ENCODE measurements at places on chromosomes 6 and 20.
A peak's percentile ranks its signal among the peaks of the same experiment; 100 is the strongest.

GRCh38 chr20:50911030-50911429 lies 20.2 kb downstream of the ADNP start:
- peak; percentile 65 for DNase-seq

DNA sequence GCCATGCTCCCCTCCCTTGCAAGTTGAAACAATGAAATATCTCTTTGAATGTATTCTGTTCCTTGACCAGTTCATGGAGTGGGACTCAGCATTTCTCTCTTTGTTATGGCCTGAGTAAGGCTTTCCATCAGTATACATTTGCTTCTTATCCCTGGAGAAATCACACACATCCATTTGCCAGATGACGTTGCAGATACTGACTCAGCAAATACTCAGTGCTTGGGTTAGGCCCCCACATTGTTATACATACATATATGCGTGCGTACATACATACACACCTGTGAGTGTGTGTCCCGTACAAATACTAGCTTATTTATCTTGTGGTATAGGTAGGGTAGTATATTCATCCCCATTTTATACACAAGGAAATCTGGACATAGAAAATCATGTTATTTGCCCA lies 72.4 kb downstream of the PLG start:
- no peak for DNase-seq

GRCh38 chr6:35295521-35296315 lies 1.9 kb upstream of the DEF6 start:
- DNase-seq, result no peak

DNA sequence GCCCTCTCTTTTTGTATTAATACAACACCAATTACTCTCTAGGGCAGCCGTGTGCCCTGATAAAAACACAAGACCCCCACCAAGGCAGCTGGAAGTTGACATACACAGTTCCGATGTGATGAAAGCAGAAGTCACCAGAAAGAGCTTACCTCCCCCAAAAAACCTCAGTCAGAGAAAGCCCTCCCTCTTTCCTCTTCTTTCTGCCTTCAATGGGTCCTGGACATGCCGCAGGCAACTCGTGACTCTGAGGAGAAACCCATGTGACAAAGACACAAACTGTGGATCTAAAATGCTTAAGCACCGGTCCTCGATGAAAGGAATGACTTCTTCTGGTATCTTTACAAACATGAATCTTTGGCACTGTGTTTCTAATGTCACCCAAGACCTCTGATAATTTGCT lies 117.7 kb upstream of the CCDC28A start:
- no peak for DNase-seq

DNA sequence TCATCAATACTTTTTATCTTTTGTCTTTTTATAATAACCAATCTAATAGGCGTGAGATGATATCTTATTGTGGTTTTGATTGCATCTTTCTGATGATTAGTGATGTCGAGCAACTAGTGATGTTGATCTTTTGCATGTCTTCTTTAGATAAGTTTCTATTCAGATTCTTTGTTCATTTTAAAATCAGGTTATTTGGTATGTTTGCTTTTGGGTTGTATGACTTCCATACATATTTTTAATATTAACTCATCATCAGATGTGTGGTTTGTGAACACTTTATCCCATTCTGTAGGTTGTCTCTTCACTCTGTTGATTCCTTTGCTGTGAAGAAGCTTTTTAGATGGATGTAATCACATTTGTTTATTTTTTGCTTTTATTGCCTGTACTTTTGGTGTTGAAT lies 295.8 kb downstream of the BCKDHB start:
- DNase-seq, result no peak

GRCh38 chr20:3815703-3816315 lies 4.5 kb upstream of the AP5S1 start:
- no peak for DNase-seq

- no peak for DNase-seq
These were observed 434.7 kb upstream of the SOX4 start for GRCh38 chr6:21158873-21159272.

DNA sequence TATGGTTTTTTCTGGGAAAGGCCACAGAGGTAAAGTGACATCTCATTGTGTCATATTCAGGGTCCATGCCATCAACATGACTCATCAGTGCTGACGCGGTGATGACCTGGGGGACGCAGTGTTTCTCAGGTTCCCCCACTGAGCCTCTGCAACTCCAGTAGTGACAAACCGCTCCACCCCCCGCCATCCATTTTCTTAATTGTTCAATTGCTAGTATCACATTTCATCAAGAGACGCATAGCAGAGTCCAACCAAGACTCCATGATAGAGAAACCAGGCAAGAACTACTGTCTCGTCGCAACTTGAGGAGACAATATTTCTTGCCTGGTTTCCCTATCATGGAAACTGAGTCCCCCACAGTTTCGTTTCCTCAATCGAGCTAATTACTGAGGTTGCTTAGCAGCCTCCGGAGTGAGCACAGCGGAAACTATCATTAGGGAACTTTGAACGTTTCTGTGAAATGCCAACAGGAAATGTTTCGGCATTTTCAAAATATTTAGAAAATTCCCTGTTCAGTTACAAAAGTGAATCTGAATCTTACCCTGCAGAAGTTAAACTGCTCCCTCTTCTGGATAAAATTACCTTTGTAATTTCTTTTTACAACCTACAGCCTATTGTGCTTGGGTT lies 12.2 kb upstream of the SERPINB1 start:
- DNase-seq, result peak; percentile 72

DNA sequence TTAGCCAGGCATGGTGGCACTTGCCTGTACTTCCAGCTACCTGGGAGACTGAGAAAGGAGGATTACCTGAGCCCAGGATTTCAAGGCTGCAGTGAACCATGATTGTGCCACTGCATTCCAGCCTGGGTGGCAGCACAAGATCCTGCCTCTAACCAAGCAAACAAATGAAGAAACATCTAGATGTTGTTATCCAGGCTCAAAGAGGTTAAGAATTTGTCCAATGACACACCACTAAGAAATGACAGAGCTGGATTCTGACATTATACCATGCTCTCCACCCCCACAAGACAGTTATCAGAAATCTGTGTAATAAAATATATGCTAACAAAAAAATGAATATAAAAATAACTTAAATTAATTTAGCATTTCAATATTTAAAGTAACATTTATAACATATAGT lies 925.5 kb upstream of the SLC35B3 start:
- DNase-seq, result no peak

GRCh38 chr20:64110411-64111068 lies 3.2 kb upstream of the NPBWR2 start:
- DNase-seq, result no peak

- peak; percentile 75 for DNase-seq
These were observed 1.7 kb upstream of the GMPR start for GRCh38 chr6:16236631-16237199.

- DNase-seq, result peak; percentile 30
These were observed 65.7 kb downstream of the RTN4IP1 start for GRCh38 chr6:106563614-106564013.
